ENCODE measurements at places on chromosomes 7 and 10.

- DNase-seq, result no peak
Measured at GRCh38 chr7:1710936-1711335, 40.9 kb downstream of the ELFN1 start.

GRCh38 chr7:96920713-96921112 is 84.6 kb upstream of the DLX6 start:
- DNase-seq, result no peak

DNA sequence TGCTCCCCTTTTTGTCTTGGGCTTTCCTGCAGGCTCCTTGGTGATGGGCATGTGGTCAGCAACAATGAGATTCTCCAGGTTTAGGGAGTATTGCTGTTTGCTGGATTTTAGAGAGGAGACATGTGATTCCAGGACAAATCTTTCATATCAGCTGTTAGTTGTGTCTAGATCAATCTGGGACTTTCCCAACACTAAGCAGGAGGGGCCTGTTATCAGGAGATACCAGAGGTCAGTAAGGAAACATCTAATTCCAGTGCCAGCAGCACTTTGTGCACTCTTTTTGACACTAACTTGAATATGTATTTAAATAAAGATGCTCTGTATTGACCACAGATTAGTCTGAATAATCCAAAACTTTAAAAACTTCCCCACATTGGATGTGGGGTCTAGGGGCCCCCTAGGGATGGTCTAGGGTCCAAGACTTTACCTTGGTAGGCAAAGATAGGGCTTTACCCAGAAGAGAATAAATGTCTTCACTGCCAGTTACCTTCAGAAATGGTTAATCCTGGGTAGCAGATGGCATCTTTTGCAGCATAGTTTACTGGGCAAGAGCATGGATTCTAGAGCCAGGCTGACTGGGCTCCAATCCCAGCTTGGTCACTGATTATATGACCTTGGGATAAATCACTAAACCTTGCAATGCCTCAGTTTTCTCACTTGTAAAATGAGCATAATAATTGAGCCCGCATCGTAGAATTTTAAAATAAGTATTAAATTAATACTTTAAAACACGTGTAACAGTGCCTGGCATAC is 6.4 kb upstream of the FIGNL1 start:
- DNase-seq, result no peak

DNA sequence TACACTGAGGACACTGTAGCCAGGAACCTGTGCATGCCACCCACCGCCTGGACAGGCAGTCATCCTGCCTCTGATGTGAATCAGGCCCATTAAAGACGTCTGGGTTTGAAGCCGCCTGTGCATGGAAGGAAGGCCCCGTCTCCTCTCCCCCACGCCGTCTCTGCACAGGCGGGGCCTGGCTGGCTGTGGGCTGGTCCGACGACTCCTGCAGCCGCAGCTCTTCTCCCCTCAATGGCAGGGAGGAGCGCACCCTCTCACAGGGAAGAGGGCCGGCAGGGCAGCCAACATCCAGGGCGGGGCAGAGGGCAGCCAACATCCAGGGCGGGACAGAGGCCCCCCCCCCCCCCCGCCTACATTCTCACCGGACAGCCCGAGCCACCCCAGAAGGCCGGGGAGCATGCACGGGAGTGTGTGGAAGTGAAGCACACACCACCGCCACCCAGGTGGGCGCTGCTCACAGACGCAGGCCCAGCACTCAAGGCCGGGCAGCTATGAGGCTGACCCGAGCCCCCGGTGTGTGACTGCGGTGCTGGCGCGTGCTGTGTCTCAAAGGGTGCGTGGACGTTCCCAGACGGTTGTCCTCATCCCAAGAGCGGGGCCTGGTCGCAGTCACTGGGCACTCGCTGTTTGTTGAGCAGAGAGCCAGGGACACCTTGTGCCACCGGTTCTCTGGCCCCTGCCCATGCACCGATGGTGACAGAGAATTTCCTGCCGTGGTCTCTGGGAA is 19.1 kb downstream of the DPYSL4 start:
- DNase-seq, result no peak

- no peak for DNase-seq
Measured at GRCh38 chr10:84510121-84510520, 181.7 kb downstream of the CCSER2 start.

DNA sequence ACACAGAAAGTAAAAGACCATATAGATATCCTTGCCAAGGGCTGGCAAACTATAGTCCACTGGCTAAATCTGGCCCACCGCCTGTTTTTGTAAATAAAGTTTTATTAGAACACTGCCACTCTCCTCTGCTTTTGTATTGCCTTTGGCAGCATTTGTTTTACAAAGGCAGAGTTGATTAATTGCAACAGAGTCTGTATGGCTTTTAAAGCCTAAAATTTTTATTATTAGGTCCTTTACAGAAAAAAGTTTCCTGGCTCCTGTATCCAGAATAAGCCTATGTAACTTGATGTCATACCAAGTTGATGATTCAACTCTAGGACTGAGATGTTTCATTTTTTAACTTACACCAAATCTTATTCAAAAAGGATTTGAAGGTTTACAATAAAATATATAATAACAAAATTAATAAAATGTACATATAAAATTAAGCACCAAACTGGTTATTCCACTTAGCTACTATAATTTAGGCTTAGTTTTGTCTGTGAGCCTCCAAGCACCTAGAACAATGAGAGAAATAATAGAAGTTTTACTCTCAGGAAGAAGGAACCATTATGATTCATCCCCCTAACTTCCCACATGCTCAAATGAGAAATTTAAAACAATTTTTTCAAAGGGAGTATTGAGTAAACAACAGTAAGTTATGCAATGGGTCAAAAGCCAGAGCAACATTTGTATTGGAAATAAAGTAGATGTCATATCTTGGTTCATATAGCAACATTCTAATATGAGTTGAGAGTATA is 31.9 kb downstream of the CPED1 start:
- DNase-seq, result no peak

- DNase-seq, result no peak
Measured at GRCh38 chr7:148852272-148852671, 31.8 kb downstream of the EZH2 start.

Measured in stimulated activated CD4-positive, alpha-beta T cell treated with anti-CD3 and anti-CD28 coated beads, Interleukin-15, amount 100 ng/mL, for 1 hour (primary cell).